ENCODE measurements at places on chromosomes 6 and 20.

DNA sequence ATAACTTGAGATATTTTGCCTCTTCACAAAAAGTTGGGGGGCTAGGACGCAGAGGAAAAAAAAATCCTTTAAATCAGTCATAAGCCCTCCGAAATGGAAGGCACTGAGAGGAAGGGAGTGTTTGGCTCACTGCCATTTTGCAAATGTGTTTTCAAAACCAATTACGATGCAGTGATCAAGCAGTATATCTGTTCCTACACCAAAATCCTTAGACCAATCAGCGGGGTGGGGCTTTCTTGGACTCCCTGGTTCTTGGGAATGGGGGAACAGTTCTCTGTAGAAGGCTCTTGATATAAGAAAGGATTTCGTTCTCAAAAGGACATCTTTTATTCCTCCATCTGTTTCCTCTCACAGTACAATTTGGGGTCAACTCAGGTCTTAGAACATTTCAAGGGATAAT is 478.6 kb upstream of the JARID2 start:
- no peak for DNase-seq

DNA sequence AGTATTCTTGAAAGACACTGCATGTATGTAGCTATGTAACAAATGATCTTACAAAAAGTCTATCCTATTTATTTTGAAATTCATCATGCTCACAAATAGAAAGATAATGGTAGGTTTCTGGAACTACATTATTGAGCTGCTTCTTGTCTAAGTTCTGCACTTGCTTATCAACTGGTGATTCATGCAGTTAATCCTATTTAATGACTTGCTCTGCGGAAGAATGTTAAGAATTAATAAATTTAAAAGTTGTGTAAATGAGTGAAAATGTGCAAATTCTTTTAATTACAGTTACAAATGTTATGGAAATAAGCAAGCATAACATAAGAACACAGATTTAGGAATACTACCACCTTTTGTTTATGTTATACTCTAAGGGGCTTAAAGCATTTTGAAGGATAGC is 67.1 kb upstream of the MCM9 start:
- DNase-seq = no peak

GRCh38 chr20:4445784-4446183 is 275.9 kb upstream of the PRND start:
- DNase-seq = no peak

DNA sequence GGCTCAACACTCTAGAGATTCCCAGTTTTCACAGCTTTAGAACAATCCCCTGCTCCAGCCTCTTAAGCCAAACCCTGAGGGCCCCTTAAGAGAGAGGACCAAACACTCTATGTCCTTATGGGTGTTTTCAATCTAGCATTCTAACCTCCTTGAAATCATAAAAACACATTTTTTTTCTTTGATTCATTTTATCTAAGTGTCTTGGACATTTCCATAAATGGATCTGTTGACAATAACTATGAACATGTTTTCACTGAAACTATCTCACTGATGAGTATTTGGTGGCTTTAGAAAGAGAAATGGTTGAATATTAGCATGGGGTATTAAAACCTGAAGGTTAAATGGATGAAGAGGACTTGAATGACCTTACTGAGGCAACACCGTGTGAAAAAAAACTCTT is 27.6 kb upstream of the PDE7B start:
- DNase-seq = no peak

GRCh38 chr6:31874084-31874670 is 4.6 kb downstream of the SLC44A4 start:
- no peak for DNase-seq

GRCh38 chr6:1815827-1816452 is 206.2 kb downstream of the FOXC1 start:
- no peak for DNase-seq

DNA sequence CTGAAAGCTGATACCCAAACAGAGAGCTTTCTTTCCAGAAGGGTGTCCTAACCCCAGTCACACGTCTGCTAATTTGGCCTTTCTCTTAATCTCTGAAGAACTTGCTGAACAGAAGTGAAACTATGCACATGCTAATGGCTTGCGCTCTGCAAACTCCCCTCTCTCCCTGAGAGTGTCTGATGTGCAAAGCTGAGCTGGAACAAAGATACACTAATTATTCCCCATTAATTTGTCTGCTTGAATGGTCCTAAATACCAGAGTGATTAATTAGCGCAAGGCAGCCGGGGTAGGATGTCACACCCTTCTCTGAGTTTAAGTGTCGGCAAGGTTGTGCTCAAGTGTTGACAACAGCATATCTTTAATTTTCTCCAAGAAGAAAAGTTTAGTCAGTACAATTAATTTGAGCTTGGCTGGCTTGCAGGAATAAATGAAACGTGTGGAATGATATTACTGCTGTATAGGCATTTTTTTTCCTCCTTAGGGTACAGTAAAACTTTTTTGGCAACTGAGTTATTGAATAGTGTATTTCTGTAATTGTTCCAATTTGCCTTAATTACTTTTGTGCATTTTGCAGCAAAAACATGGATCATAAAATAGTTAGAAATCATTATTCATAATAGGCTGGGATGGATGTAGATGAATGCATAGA is 715.9 kb upstream of the POU3F2 start:
- DNase-seq = no peak

GRCh38 chr6:159109391-159109790 is 59.8 kb upstream of the FNDC1 start:
- peak; percentile 41 for DNase-seq

GRCh38 chr20:46111028-46111835 is 6.9 kb upstream of the CD40 start:
- peak; percentile 93 for DNase-seq

DNA sequence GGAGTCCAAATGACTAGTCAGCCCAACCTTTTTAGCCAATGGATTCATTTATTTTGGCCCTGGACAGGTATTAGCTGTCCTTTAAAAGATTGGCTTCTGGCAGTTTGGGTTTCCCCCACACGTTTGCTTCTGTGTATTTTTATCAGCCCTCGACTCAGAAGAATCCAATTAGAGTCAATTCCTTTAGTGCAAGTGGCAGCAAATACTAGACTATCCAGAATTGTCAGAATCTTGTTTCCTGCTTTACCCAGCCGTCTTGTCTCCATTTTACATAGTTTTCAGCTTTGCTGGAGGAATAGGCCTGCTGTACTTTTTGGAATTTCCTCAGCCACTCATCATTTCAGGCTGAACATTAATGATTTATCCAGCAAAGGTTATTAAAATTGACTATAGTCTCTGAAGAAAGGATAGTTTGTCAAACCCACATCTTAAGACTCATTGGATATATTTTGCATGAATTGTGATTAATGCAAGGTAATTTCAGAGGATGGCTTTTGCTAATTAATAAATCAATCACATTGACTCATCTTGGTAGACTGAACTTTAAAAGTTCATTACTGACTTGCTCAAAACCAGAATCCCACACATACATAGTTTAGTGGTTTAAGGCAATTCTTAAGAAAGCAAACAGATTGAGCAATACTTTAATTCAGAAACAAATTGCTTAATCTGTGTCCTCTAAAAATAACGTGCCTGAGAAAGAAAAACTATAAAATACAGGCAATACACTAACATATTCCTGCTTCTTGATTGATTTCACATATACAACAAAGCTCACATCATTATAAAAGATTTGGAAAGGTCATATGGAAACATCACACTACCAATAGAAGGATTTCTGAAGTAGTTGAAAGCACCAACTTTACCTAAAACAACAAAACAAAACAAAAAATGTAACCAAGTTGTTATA is 62.9 kb upstream of the ZNF217 start:
- DNase-seq = peak; percentile 63

DNA sequence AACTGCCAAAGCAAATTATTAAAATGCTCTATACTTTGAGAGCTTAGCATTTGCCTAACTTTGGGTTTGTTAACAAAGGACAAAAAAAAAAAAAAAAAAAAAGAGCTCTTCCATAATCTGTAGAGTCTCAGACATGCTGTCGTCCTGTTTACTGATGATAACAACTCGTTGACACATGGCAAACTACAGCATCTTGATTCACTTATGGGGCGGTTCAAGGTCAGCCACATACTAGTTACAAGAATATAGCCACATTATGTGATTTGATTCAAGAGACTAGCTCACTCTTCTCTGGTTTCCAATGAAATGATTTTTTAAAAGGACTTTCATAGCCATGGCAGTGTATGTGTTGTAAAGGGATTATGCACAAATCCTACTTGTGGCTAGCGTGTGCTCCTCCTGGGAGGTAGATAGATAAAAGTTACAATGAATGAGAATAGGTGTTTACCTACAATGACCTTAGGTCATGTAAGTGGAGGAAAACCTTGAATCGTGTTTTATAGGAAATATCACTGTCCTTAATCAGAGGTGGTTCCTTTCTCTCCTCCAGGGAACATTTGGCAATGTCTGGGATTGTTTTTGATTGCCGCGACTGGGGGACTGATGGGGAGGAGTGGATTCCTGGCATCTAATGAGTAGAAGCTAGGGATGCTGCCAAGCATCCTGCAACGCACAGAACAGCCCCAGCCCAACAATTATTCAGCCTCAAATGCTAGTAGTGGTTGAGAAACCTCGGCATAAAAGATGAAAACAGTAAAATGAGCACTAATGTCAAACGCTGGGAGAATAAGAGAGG is 969.2 kb upstream of the SLC35B3 start:
- no peak for DNase-seq

GRCh38 chr20:15339264-15339663 is 1001.9 kb upstream of the FLRT3 start:
- DNase-seq = no peak

DNA sequence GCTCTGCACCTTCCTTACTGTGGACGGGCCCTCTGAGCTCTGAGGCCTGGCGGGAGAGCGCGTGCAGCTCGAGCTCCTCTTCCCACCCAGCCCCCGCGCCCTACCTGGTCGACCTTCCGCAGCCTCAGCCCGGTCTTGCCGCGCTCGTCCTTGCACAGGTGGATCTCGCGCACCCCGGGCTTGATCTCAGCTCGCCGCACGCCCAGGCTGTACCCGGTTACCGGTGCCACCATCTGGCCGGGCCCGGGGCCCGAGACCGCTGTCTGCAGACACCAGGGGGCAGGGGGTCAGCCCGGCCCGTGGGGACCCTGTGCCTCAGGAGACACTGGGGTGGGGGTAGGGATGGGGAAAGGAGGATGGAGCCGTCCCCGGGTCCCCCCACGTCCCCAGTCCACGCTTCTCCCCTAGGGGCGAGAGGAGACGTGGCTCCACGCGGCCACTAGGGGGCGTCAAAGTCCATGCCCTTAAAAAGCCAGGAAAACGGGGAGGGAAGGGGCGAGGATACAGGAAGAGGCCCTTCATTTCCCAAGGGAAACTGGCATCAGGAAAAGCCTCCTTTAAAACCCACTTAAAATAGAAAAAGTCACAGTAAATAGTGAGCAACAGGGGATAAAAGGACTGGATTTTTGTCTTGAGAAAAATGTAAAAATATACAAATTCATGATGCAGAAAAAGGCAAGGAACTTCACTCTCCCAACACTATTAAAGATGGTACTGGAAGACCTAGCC is 15.5 kb downstream of the SDCBP2 start:
- peak; percentile 78 for DNase-seq

- DNase-seq = peak; percentile 87
Observed at GRCh38 chr6:18350712-18351111, 36.4 kb upstream of the RNF144B start.

All from suppressor macrophage treated with lipopolysaccharide for 1 hour (primary cell).